ENCODE measurements at places on chromosomes 4 and X.

- no peak for DNase-seq
Observed at GRCh38 chrX:66766318-66766717, 127.4 kb upstream of the EDA2R start.

GRCh38 chr4:56871371-56871866, 36.3 kb upstream of the REST start:
- no peak for DNase-seq

GRCh38 chr4:168648929-168649328, 152.1 kb downstream of the PALLD start:
- DNase-seq, result no peak

DNA sequence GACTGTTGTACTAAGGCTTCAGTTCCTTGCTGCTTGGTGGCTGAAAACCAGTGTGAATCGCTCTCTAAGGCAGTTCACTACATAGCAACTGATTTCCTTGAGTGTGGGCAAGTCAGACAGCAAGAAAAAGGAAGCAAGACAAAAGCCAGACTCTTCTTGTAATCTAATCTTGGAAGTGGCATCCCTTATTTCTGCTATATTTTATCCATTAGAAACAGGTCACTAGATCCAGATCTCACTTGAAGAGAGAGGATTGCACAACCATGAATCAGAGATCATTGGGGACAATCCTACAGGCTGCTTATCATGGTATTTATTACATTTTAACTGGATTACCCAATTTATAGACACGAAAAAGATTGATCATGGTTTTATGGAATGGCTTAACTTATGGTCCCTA, 684.5 kb downstream of the GRID2 start:
- no peak for DNase-seq

GRCh38 chr4:11866391-11866790, 437.7 kb upstream of the HS3ST1 start:
- no peak for DNase-seq

DNA sequence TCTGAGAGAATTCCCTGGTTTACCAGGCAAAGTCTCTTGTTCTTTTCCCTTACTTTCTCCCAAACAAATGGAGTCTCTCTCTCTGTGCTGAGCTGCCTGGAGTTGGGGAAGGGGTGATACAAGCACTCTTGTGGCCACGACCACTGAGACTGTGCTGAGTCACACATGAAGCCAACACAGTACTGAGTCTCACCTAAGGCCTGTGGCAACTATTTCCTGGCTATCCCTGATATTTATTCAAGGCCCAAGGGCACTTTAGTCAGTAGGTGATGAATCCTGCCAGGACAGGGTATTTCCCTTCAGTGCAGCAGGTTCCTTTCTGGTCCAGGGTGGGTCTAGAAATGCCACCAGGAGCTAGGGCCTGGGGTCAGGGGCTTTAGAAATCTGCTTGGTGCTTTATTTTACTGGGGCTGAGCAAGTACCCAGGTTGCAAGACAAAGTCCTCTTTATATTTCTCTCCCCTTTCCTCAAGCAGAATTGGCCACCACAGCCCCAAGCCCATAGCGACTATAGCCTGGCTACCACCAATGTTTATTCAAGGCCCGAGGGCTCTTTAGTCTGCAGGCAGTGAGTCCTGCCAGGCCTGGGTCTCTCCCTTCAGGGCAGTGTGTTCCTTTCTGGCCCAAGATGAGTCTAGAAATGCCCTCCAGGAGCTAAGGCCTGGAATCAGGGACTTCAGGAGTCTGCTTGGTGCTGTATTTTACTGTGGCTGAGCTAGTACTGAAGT, 10.5 kb downstream of the ARL13A start:
- no peak for DNase-seq

DNA sequence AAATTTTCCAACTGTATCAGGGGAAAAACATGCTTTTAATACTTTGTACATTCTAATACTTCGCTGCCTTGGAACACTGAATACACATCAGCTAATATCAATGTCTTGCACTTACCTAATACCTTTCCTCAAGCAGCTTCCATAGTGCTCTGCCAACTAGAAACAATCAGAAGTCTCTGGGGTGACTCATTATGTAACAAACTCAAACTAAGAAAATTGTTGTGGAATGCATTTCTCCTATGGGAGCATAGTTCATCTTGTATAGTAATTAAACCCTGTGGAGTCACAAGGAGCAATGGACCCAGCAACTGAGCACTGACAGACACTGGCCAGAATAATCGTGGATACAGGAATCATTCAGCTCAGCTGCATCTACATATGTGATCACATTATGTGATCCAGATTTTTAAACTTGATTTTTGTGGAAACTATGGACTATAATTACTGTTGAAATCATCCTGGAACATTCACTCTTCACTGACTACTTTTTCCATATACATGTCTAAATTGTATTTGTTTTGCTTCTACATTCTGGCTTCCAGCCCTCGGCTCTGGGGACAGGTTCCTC, 496.9 kb downstream of the TMA16 start:
- DNase-seq, result no peak

DNA sequence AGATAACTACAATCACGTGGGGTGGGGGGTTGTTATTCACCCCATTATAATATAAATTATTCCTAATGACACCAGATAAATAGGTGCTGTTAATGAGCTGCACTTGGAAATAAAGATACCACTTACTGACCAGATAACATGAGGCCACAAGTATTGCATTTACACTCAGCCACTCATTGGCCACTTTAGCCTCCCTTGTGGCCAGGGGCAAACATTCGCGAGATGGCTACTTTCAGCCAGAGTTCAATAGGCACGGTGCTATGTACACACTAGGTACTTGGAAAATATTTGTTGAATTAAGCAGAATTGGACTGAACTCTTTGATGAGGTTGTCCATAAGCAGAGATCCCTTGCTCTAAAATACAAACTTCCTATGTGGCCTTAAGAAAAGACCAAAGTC, 713.7 kb upstream of the TENM3 start:
- DNase-seq, result peak; percentile 31

GRCh38 chrX:9542761-9543111, 77.9 kb downstream of the TBL1X start:
- no peak for DNase-seq

- no peak for DNase-seq
Observed at GRCh38 chr4:109435635-109436034, 2.0 kb downstream of the SEC24B start.

DNA sequence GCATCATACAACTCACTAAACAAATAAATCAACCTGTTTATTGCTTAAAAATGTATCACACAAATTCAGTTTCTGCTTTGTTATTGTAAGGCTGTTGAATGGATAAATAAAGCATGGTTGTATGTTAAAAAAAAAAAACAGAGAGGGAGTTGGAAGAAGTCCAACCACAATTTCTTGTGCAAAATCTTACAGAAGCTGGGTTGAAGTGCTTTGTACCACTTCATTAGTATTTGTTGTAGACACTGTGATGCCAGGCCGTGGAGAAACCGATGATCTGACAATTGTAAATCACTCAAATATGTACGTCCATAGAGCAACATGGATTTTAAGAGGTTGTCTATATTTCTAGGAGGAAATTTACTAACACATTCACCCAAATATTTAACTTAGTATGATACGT, 132.6 kb upstream of the MXRA5 start:
- DNase-seq, result no peak

GRCh38 chrX:23936180-23936579, 28.4 kb downstream of the CXorf58 start:
- no peak for DNase-seq

DNA sequence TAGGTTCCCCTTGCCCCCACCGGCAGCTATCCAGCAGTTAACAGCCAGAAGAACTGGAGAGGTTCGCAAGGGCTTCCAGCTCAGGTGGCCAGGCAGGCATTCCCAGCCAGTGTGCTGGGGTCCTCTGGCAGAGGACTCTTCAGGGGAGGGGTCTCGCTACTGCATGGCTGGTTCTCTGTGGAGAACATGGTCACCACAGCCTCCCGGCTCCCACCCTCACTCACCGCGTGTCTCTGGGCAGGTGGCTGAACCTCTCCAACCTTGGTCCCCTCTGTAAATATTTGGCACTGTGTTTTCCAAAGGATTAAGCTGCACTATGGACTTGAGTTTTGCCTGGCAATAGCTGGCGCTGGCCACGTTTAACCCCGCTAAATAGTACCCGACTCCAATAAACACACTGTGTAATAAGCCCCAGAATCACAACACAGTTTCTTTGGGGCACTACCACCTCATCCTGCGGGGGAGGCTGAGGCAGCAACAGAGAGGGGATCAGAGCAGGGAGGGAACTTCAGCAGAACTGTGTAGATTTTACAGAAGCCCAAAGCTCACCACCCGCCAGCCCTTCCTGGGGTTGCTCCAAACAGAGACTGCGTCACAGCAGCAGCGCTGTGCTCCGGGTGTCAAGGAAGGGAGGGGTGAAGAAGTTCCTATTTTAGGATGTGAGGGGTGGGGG, 15.2 kb downstream of the BCOR start:
- DNase-seq, result no peak

GRCh38 chrX:16654093-16654492, 4.1 kb downstream of the S100G start:
- no peak for DNase-seq

DNA sequence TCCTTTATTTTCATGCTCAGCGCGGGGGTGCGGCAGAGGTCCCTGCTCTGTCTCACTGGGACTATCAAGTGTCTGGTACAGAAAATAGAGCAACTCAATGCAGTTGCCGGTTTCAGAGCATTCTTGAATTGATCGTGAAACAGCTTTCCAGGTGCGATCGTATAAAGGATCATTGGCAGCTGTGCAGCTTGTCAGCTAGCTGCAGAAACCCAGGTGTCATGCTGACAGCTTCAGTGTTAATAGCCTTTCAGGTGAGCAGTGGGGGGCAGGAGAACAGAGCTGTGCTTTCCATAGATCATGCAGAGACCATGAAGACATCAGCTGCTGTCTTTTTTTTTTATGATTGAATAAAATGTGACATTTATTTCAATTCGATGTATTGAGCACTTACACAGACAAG, 583.9 kb downstream of the NLGN4X start:
- DNase-seq, result peak; percentile 10

- DNase-seq, result no peak
Observed at GRCh38 chr4:7733801-7734650, 205.6 kb downstream of the AFAP1 start.

DNA sequence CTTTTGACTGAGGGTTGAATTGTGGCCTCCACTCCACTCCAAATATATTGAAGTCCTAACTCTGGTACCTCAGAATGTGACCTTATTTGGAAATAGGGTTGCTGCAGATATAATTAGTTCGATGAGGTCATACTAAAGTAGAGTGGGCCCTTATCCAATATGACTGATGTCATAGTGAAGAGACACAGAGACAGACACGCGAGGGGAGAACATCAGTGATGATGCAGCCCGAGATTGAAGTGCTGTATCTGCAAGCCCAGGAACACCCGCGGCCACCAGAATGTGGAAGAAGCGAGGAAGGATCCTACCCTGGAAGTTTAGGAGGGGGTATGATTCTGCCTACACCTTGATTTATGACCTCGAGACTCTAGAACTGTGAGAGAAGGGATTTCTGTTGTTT, 279.0 kb downstream of the ANKRD50 start:
- no peak for DNase-seq

- peak; percentile 70 for DNase-seq
Observed at GRCh38 chrX:49079489-49080428, at the start of gene WDR45. Gene WDR45 (minus strand): TSS chrX:49079887. CDS start chrX:49078095, 1,792 bp downstream.

DNA sequence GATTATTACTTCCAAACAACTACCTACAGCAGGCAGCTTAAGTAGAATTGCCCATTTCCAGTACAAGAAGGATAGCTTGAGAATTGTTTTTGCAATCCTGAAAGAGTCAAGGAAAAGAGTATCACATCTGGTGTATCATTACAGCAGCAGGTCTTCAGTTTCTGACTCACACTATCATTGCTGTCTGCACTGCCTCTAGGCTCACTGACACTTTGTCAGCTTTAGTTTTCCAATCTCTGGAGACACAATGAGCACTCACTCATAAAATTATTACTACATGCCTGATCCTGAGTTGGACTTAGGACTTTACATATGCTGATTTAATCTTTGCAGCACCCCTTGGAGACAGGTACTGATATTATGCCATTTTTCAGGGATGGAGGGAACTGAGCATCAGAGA, 244.6 kb upstream of the BOD1L1 start:
- no peak for DNase-seq

GRCh38 chr4:122687531-122688061, 44.9 kb upstream of the BBS12 start:
- no peak for DNase-seq

- no peak for DNase-seq
Observed at GRCh38 chr4:153223930-153224329, 19.7 kb downstream of the TRIM2 start.

DNA sequence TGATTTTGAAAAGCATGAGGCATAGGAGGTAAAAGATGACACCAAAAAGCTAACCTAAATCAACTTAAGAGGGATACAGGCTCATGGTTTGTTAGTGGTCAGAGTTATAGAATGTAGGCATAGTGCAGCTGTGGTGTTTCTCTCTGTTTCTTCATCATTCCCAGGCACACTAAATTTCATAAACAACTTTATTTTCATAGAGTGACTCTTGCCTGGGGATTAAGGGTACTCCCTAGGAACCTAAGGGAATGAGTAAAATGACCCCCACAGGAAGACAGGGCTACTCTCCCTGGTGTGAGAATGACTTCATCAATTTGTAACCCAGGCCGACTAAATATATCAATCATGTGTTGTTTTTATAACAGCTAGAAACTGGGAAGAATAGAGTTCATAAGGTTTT, 11.1 kb downstream of the FABP2 start:
- DNase-seq, result no peak

DNA sequence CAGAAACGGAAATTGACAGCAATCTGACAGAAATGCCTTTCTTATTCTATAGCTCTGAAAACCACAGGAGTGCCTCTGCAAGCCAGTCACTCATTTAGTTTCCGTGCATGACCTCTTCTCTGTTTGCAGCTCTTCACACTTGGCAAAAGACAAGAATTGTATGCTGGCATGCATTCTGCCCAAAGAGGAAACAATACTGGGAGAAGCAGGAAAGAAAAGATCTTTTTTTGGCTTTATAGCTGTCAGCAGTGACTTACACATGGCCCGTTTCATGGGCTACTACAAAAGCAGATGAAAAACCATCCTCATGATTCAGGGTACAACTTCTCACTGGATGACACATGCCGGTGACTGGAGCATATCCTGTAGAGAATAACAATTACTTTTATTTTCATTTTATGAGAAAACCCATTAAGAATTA, 249.4 kb downstream of the ADAMTS3 start:
- no peak for DNase-seq

- no peak for DNase-seq
Observed at GRCh38 chrX:44667771-44668170, 125.1 kb upstream of the FUNDC1 start.

- DNase-seq, result no peak
Observed at GRCh38 chr4:12926189-12927066, 557.7 kb downstream of the RAB28 start.

GRCh38 chr4:157320092-157320491, 99.6 kb downstream of the GRIA2 start:
- DNase-seq, result no peak

DNA sequence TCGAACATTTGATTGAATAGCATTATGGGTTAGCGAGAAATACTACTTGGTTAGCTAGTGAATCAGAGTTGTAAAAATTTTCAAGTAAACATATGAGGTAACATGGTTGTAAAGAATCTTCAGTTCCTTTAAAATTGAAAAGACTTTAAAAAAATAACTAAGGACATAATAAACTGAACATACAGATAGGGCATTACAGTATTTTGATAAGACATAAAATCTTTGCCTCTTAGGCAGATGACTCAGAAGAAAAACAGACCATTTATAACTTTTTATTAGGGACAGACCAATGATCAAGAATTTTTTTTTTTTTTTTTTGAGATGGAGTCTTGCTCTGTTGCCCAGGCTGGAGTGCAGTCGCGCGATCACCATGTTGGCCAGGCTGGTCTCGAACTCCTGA, 43.1 kb downstream of the PNMA5 start:
- DNase-seq, result no peak

Measured in glutamatergic neuron (in vitro differentiated cells).